ENCODE measurements at places on chromosomes 13 and 19.

DNA sequence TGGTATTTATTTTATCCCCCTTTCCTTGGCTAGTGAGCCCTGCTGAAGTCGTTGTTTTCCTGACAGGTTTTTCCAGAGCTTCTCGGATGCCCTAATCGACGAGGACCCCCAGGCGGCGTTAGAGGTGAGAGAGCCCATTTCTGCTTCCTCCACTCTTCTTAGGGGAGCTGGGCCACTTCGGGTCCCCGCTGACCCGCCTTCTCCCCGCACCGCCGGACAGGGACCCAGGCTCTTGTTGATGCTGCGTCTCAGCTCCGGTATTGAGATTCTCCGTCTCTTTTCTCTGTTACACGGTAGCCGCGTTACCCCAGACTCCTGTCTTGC is 306 bp downstream of the SUGT1 start:
- DNase-seq: no peak

DNA sequence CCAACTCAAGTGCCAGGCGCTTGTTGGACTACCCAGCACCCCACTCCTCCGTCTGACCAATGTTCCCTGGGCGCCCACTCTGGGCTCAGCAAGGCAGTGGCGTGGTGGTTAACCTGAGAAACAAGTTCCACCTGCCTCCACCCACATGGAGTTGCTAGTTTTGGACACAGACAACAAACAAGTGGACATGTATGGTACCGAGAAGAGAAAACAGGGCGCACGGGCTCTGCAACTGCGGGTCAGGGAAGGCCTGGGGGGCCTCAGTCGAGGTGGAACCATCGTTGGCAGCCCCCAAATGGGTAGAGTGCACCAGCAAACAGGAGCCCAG is 2.5 kb downstream of the MIER2 start:
- DNase-seq: no peak

DNA sequence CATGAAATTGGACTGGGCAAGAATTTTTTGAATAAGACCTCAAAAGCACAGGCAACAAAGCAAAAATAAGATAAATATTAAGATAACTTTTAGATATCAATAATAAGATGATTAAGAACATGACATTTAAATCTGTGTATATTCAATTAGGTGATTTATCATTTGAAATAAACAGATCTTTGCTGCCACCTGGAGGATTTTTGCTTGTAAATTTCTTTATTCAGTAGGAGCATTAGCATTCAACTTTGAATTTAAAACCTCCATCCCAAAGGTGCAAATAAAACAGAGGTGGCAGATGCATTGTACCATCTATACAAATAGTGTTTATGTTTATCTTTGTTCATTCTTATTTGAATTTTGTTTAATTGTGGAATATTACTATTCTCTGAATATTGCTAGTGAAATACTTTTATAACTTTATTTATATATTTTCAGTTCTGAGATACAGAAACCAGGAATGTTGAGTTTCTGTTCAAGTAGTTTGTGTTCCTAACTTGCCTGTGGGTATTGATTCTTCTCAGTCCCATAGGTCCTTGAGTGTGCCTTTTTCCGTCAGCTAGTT is 20.9 kb downstream of the COG6 start:
- DNase-seq: no peak

DNA sequence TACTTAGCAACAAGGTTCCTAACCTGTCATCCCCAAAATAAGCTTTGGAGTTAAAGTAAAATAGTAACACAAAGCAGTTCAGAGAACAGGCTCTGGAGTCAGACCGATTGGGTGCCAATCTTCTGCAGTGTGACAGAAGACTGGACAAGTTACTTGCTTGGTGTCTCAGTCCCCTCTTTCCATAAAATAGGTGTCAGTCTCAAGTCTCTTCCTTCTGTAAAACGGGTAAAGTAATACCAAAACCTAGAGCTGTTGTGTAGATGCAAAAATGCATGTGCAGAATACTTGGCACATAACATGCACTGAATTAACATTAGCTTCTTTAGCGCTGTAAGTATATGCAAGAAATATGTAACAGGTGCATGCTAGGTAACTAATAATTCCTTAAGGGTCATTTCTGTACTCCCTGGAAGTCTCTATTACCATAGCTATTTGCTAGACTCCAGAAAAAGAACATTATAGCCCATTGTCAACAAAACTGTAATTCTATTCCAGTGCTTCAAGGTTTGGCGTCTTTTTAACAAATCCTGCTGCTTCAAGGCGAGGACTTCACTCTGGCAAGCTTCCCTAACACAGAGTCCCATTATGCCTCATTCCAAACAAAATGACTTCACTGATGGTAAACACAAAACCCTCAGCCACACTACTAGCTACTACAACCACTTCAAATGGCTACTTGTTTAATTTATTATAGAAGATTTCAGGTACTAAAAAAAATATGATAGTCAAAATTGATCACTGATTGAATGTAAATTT is 32.8 kb downstream of the ELF1 start:
- DNase-seq: no peak

GRCh38 chr19:16527971-16528521 is 14.2 kb downstream of the CHERP start:
- DNase-seq: no peak

- no peak for DNase-seq
Measured at GRCh38 chr13:25766991-25767390, 284.8 kb downstream of the SHISA2 start.

GRCh38 chr13:45833663-45834375 is 17.7 kb downstream of the SIAH3 start:
- DNase-seq: no peak

DNA sequence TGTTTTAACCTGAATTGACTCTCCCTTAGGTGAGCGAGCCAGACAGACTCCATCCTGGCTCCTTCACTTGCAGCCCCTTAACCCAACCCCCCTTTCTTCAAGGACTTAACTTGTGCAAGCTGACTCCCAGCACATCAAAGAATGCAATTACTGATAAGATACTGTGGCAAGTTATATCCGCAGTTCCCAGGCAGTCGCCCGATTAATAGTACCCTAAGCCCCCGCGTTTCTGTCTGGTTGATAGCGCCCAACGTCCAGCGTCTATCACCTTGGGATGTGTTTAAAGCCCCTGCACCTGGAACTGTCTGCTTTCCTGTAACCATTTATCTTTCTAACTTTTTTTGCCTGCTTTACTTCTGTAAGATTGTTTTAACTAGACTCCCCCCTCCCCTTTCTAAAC is 6.2 kb downstream of the HSD17B14 start:
- DNase-seq: no peak

DNA sequence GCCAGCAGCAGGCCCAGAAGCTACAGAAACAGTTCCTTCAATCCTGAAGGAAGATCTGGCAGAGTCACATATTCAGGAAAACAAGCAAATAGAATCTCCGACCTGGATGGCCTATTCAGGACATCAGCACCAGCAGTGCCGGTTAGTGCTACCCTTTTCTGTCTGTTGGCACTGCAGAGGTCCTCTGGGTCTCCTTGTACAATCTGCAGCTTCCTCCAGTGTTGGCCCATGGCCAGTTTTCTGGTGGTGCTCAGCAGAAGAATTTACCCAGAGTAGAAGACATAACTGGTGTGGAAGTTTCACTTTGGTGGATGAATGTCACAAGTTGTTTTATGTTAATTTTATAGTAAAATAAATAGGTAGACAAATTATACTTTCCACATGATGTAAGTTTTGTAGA is 498.1 kb downstream of the COG6 start:
- DNase-seq: no peak

DNA sequence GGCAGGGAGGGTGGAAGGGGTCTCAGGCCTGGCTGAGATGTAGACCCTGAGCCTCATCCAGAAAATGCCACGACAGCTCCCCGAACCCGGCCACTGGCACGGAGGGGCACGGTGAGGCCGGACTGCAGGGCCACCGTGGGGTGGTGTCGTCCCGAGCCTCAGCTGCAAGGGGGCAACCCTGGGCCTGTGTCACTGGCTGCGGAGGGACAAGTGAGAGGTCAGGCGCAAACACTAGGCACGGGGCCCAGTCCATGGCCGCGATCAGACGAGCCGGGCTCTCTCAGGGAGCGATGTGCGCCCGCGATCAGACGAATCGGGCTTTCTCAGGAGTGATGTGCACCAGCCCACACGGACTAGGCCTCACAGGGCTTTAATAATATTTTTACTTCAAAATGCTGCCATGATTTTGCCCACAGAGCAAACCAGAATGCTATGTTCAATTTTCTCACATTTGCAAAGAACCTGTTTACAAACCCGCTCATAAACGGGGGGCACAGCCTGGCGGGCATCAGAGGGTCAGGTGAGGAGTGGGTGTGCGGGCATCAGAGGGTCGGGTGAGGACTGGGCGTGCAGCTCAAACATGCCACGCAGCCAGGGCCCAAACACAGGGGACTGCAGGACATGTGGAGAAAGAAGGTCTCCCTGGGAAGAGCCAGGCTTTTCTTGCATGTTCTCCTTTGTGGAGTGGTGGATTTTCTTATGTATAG is 42.6 kb upstream of the C13orf46 start:
- DNase-seq: no peak

- DNase-seq: no peak
Measured at GRCh38 chr13:50437252-50437651, 406.2 kb downstream of the DLEU7 start.

DNA sequence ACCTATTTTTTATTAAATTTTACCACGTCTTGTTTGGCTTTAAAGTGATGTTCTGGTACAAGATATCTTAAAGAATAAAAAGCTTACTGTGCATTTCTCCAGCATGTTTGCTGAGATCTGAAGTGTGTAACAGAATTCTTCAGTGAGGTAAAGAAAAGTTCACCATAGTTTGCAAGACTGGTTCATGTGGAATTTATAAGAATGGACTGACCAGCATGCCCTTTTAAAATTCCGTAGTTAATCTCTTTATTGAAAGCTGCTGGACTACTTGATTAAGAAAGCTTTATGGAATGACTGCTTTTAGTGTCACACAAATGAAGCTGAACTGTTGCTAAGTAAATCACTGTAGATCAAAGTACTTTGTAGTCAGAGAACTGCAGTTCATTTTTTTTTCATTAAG is 119.2 kb downstream of the GPC6 start:
- no peak for DNase-seq

DNA sequence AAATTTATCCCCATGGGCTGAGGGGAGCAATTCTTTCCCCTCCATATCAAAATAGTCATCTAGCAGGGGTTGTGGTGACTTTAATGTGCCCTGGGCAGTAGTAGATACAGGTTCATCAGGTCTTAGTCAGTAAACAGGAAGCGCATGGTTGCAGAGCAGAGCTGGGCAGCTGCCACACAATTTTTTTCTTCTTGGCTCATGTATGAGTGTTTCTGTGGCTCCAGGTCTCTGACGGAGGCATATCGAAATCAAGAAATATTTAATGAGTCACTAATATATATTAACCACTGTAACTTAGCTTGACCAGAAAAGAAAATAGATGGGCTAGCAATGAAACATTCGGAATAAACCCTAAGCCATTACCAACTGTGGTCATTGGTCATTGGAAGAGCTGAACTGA is 68.4 kb upstream of the UBL3 start:
- DNase-seq: no peak

GRCh38 chr19:2865334-2866100 is 1.6 kb upstream of the ZNF556 start:
- no peak for DNase-seq

- peak; percentile 73 for DNase-seq
Measured at GRCh38 chr13:96053003-96053703, at the start of gene UGGT2. UGGT2 (minus strand) TSS chr13:96053401; CDS start chr13:96053312, 89 bp downstream.

DNA sequence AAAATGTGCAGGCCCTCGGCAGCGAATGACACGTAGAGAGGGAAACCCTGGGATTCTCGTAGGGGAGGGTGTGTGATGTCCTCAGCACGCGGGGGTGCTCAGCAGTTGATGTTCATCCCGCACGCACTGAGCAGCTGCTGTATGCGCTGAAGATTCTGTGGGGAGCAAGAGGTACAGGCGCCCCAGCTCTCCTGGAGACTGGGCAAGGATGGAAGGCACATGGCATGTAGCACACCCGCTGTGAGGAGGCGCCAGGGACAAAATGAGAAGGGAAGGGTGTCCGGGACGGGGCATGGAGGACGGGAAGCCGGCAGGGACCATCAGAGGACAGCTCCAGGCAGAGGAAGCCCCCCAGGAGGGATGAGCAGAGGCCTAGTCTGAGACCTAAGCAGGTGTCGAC is 15.4 kb downstream of the ATP11A start:
- DNase-seq: no peak
